ENCODE measurements at places on chromosomes 11 and 22.

- DNase-seq, result no peak
Measured at GRCh38 chr11:22728600-22729389, 62.4 kb downstream of the GAS2 start.

DNA sequence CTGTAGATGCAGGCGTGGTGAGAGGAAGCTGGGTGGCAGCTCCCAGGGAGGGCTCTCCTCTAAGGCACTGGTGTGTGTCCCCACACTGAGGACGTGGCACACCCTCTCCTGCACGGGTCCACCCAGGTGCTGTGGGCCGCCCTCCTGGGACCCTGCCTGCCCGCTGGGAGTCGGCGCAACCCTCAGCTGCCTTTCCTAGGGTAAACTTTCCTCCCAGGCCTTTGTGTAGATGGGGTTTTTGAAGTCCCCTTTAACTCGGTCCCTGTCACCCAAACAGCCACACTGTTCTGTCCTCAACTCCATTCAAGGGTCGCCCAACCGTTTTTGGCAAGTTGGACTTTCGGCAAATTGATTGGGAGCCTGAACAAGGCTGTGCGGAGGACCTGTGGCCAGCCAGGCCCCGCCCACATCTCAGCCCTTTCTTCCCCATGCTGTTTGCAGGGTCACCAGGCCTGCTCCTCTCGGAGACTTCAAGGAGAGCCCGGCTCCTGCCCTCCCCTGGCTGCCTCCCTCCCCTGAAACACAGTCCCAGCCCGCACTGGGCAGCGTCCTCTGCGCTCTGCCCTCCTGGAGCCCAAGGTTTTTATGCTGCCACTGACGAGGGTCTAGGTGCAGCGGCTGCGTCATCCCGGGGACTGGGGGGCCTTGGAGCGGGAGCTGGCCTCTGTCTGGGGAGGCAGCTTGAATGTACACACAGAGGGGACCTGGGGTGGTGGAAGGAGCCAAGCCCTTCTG lies 1126.2 kb downstream of the BRD1 start:
- DNase-seq, result no peak

DNA sequence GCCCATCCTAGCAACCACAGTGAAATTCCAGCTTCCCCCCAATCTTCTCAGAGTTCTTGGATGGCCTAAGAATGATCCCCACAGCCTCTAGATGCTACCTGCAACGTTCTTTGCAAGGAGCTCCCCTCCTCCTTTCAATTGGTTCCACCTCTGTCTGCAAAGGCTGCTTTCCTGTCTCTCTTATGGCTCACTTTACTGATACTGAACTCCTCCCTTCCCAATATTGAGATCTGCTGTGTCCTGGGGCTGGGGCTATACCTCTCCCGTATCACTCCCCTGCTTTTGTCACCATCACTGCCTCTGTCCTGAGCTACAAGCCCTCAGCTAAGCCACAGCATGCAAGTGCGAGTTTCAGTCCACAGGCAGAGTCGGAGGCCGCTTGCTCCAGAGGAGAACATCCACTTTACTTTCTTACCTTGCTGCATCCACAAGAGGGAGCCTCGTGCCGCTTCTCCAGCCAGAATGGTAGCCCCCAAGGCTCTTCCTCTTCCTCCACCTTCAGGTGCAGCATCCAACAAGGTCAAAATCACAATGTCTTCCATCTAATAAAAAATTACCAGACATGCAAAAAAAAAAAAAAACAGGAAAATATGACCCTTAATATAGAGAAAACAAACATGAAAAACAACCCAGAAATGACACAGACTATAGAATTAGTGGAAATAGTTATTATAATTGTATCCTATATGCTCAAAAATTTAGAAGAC lies 48.6 kb upstream of the TMEM45B start:
- peak; percentile 14 for DNase-seq

DNA sequence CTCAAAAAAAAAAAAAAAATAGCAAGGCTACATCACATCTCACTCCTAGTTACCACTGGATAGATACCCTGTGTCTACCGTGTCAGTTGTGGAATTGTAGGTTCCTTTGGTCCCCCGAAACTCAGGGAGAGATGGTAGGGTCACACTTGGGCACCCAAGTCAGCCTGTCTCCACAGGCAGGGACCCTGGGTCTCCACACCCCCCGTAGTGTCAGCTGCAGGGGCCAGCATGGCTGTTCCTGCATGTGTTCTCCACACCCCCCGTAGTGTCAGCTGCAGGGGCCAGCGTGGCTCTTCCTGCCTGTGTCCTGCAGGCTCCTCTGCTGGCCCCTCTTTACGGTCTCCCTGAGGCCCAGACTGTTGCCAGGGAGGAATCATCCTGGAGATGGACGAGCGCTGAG lies 282.1 kb downstream of the BRD1 start:
- DNase-seq, result no peak

Data from CD4-positive, alpha-beta T cell treated with Interleukin-12 subunit alpha and Interleukin-12 subunit beta, for 1 hour (primary cell).